ENCODE measurements at places on chromosomes 12 and 14.

DNA sequence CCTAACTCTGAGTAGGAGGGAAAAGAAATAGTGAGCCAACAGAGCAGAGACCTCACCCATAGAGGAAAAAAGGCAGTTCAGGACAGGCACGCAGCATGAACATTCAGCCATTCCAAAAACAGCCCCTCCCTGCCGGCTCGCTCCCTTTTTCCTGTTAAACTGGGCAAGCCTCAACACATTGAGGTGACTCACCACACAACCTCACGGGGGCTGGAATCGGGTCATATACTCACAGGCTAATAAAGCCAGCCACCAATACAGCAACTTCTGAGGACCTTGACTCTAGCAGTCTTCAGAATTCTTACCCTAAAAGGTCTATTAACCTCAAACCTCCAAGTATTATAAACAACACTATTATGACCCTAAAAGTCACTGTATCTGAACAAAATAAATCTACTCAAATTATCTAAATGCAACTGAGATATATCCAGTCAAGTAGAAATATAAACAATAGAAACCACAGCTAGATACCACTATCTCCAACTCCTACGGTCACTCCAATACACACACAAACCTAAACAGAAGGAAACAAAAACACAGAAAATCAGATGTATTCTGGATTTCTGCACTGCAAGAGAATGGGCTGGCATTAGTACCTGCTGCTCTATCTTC lies 6.3 kb downstream of the YBX3 start:
- H3K27me3 ChIP-seq: peaks cover 7% of the 10 kb centered on the region
- no peak overlapping the region for H3K4me3 ChIP-seq
- H3K27ac ChIP-seq: no peak overlapping the region
- H3K4me1 ChIP-seq: peaks cover 34% of the 10 kb centered on the region
- DNase-seq: no peak
- peaks cover 23% of the 10 kb centered on the region for H3K36me3 ChIP-seq

GRCh38 chr12:15443611-15444010 lies 121.3 kb downstream of the PTPRO start:
- no peak overlapping the region for H3K4me3 ChIP-seq
- peaks cover 4% of the 10 kb centered on the region for H3K27me3 ChIP-seq
- no peaks in the 10 kb centered on the region for H3K4me1 ChIP-seq
- H3K36me3 ChIP-seq: no peaks in the 10 kb centered on the region

- H3K36me3 ChIP-seq: no peaks in the 10 kb centered on the region
- H3K27me3 ChIP-seq: peaks cover 5% of the 10 kb centered on the region
- DNase-seq: no peak
- no peaks in the 10 kb centered on the region for H3K4me1 ChIP-seq
- H3K27ac ChIP-seq: no peak overlapping the region
- no peak overlapping the region for H3K4me3 ChIP-seq
Observed at GRCh38 chr12:68521848-68522502, 88.7 kb upstream of the RAP1B start.

DNA sequence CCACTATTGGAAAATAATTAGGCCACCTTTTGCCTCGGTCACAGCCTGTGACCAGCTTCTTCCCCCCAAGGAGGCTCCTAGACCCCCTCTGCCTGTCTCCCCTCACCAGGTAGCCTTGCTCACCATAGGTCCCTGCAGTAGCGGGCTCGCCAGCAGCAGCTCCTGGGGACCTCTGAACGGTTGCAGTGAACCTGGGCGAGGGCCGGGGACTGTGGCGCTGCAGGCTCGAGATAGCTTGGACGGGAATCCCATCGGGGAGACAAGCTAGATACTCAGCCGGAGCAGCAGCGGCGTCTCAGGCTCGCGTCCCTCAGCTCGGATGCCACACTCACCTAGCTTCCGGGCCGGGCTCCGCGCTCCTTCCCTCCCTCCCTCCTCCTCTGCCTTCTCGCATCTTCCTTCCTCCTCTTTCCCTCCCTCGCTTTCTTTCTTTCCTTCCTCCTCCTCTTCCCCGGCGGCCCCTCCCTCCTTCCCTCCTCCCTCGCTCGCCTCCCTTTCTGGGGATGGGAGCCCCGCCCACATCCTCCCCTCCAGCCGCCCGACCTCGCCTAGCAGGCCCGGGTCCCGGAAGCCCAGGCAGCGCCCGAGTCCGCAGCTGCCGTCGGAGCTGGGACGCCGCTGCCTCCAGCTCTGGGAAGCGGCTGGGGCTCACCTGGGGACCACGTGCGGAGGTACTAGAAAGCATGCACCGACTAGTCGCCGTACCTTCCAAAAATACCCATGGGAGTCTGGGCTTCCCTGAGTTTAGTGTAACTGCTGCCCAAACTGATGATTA lies at the start of gene BMP4:
Gene BMP4, minus strand, starts transcription at position 399 of the 775 bp plus-strand sequence. CDS start 4,603 bp downstream, outside the sequence.
- H3K36me3 ChIP-seq: peaks cover 8% of the 10 kb centered on the region
- H3K27ac ChIP-seq: peak within 1 kb of the TSS; percentile 69
- DNase-seq: peak; percentile 55
- H3K27me3 ChIP-seq: peaks cover 76% of the 10 kb centered on the region
- H3K4me1 ChIP-seq: peaks cover 44% of the 10 kb centered on the region

DNA sequence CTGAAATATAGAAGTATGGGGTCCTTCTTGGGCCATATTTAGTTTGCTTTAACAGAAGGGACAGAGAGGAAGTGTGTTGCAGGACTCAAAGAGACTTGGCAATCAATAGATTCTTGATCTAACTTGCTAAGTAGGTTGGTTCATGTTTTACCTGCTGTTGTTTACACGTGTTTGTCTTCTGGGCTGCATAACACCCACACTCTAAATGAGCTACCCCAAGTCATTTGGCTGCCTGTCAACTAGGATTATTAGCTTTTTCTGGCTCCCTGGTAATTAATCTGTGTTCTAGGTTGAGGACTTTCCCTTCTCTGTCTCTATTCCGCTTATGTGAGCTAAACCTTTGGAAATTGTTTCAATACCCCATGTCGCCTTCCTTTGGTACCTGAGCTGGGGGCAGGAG lies 10.1 kb upstream of the TBPL2 start:
- H3K4me1 ChIP-seq: no peaks in the 10 kb centered on the region
- H3K27me3 ChIP-seq: peaks cover 4% of the 10 kb centered on the region
- DNase-seq: no peak
- H3K36me3 ChIP-seq: no peaks in the 10 kb centered on the region

GRCh38 chr12:78315028-78315427 lies 484.3 kb downstream of the NAV3 start:
- no peaks in the 10 kb centered on the region for H3K27me3 ChIP-seq
- H3K36me3 ChIP-seq: no peaks in the 10 kb centered on the region

DNA sequence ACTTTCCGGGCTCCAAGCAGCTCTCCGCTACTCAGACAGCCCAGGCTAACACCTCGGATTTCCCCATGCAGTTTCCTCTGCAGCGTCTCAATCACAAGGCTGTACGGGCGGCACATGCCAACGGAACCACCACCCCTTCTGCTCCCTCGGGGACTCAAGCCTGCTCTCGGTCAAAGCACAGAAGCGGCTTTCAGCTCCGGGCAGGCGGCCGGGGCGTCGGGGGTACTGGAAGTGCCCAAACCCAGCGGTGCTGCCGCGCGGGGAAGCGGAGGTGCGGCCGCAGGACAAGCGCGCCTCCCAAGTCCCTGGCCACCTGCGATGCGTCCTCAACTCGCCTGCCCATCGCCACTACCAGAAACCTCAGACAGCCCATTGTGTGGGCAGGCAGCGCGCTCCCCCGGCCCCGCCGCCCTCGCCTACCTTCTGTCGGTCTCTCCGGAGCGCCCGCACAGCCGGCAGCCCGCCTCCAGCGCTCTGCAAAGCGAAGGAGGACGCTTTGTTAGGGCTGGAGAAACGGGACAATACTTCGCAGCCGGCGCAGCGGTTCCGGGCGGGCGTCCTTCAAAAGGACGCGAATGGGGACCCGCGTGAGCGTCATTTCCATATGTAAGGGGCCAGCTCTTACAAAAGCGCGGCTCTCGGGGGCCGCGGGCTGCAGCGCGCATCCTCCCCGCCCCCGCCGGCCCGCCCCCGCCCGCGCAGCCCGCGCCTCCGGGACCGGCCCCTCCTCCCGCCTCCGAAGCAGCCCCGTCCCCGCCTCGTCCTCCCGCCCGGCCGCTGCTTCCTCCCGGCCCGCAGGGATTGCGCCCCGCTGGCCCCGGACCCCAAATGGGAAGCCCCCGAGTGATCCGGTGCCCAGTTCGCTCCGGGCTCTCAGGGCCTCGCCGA lies 674 bp downstream of the NIN start:
- H3K27me3 ChIP-seq: peaks cover 16% of the 10 kb centered on the region
- H3K27ac ChIP-seq: peak overlapping the region; percentile 85
- DNase-seq: peak; percentile 70

- H3K4me1 ChIP-seq: peaks cover 31% of the 10 kb centered on the region
- peak; percentile 24 for DNase-seq
- no peaks in the 10 kb centered on the region for H3K27me3 ChIP-seq
- H3K27ac ChIP-seq: no peak overlapping the region
- peaks cover 8% of the 10 kb centered on the region for H3K36me3 ChIP-seq
Observed at GRCh38 chr14:89673512-89674225, 256.6 kb upstream of the FOXN3 start.

- no peaks in the 10 kb centered on the region for H3K36me3 ChIP-seq
- H3K4me3 ChIP-seq: no peak overlapping the region
Observed at GRCh38 chr12:59895166-59895775, 299.4 kb downstream of the SLC16A7 start.

- H3K36me3 ChIP-seq: no peaks in the 10 kb centered on the region
- H3K4me3 ChIP-seq: no peak overlapping the region
- no peak for DNase-seq
- H3K4me1 ChIP-seq: no peaks in the 10 kb centered on the region
- H3K27ac ChIP-seq: no peak overlapping the region
- H3K27me3 ChIP-seq: no peaks in the 10 kb centered on the region
Observed at GRCh38 chr12:117685110-117685926, 283.5 kb downstream of the KSR2 start.
